Left cardiac atrium (tissue), 4 donors: ENCODE measurements at places on chromosomes 1 and 21. TPM values are rescaled to one million over a fixed set of nuclear protein-coding genes. Genes with fewer than 3 reads are reported as not detected.
A peak's percentile ranks its signal among the peaks of the same experiment; 100 is the strongest.

DNA sequence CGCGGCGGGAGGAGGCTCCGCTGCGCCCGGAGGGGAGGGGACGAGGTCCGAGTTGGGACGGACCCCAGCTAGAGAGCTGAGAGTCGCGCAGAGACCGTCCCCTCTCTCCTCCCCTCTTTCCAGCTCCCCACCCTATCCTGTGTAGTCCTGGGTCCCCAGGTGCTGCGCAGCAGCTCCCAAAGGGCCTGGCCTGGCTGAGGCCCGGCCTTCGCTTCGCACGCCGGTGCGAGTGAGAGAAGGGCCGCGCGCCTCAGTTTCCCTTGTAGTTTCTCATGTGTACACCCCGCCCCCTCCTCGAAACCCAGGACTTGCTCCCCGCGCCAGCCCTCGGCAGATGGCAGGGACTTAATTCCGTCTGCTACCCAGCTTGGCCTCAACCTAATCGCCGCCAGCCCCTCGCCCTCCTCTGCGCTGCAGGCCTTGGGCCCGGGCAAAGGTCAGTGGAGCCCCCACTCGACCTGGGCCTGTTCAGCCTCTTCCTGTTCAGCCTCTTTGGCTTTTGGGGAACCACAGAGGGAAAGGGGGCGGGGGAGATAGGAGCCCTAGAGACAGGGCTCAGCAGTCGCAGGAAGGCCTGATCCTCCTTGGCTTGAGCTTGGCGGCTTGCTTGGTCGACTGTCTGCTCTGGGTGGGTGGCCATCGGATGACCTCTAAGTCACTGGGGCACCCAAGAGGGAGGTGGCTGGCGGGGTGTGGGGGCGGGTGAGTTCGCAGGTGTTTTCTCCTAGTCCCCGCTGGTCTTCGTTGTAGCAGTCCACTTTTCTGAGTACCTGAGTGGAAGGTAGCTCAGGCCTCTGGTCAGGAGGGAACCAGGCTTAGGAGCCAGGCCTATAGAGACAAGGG, 1.0 kb downstream of the ZNF687 start:
- DNase-seq: peak; percentile 44

GRCh38 chr21:18318156-18318555, 73.5 kb downstream of the CHODL start:
- peak; percentile 18 for DNase-seq

Gene COL18A1
- total RNA-seq: 53.4 TPM

Gene WNT9A
- 0.80 TPM for total RNA-seq

DNA sequence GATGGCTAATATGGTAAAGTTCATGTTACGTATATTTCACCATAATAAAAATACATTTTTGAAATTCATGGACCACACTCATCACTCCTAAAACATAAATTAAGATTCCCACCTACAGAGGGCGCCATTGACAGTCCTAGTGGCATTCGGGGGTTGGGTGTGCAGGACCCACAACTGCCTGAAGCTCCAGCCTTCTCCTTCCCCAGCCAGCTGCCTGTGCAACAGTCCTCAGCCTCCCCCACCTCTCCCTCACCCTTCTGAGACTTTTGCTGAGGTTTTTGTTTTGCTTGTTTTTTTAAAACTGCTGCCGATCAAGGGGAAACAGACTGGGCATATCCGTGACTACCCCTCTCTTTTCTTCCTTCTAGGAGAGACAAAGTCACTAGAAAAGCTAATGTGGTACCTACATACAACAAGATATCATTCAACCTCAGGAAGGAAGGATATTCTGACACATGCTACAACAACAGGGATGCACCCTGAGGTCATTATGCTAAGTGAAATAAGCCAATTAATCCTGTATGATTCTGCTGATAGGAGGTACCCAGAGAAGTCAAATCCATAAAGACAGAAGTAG, 9.2 kb upstream of the EVA1C start:
- peak; percentile 72 for DNase-seq

Gene UBIAD1
- total RNA-seq: 13.7 TPM

GRCh38 chr1:156746406-156746727, 5.1 kb downstream of the HDGF start:
- DNase-seq: no peak

Gene TSPAN1
- total RNA-seq: 1.6 TPM

DNA sequence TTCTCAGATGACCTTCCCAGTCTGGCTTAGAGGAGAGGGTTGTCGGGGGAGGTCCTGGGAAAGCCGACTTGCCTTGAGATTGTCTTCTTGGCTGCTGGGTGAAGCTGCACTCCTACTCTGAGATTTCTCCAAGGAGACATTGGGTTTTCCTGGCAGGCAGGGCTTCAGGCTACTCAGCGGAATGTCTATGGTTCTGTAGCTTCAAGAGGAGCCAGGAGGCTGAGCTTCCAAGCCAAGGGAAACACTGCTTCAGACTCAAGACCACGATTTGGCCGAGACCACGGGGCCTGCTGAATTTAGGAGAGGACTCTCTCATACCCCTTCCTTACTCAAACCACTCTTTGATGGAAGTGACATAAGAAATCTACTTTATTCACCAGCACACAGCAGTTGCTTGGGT, 67.8 kb downstream of the NTMT2 start:
- DNase-seq: peak; percentile 44

Gene SLX9
- total RNA-seq: 26.1 TPM

Gene PLA2G2D
- total RNA-seq: not detected

DNA sequence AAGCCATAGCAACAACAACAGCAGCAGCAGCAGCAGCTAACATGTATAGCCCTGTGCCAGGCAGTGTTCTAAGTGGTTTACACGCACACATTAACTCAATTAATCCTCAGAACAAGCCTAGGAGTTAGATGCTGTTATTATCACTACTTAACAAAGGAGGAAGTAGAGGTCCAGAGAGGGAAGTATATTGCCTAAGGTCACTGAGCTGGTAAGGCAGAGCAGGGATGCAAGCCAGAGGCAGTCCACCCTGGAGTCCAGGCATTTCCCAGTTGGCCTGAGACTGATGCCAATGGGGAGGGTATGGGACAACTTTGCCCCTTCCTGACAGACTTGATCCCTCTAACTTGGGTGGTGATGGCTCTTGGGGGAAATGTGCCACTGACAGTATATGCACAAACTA, 6.8 kb downstream of the CDC14A start:
- no peak for DNase-seq

GRCh38 chr1:208051651-208052050, 140.7 kb upstream of the CD34 start:
- DNase-seq: no peak

Gene CACHD1
- 3.5 TPM for total RNA-seq

DNA sequence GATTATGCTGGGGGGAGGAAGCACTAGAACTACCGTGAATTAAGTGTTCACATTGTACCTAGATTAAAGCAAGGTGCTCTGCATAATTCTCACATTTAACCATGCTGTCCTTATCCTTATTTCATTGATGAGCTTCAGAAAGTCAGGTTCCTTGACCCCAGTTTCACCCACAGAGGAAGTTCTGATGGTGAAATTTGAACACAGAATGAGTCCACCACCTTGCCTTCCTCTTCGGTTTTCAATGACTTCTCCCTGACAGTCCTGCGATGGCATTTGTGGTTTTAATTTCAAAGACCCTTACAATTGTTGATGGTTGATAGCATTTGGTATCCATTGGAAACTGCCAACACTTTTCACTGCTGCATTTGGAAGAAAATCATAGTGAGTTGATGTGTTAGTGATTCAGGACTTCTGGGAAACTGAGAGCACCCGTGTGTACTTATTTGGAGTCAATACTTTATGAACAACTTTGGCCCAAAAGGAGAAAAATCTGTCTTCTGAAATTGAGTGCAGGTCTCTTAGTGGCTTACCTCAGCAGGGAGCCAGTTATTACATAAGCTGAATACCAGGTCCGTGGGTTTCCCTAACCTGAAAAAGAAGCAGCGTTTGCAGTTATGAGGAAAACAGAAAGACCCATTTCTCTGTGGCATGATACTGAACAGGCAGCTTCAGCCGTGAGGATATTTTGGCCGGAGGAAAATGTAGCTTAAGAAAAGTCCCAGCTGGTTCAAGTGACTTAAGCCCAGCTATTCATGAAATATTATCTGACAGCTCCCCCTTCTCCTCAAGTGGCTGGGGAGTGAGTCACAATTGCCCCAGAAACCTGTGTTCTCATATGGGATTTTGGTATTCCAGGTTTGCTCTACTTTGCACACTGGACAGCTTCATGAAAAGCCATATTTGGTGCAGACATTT, 47.5 kb downstream of the ROR1 start:
- DNase-seq: no peak

DNA sequence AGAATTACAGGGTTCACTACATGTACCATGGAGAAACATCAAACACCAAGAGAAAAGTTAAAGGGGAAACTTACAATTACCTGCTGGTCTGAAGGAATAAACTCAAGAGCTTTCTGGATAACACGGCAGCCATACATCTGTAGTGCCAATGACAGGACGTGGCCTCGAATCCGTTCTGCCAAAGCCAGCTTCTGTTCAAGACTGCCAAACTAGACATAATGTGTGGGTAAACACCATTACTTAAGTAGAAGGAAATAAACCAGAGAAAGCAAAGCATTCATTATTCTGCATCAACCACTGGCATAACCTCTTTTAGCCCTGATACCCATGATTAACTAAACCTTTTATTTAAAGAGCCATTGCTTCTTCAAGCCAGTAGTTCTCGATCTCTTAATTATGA, 41.5 kb upstream of the SDC3 start:
- DNase-seq: no peak

DNA sequence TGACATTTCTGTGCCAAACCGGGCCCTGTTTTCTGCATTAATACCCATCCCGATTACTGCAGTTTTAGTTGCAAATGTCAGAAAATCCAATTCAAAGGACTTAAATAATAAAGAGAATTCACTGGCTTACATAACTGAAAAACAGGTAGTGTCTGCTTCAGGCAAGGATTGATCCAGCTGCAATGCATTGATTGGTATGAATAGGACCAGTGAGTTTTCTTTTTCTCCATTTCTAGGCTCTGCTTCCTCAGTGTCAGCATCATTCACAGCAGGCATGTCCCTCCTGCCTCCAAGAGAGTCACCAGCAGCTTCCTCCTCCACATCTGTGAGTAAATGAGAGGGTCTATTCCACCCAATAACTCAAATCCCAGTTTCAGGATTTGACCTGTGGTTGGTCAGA, 33.7 kb upstream of the ACTL8 start:
- DNase-seq: no peak

DNA sequence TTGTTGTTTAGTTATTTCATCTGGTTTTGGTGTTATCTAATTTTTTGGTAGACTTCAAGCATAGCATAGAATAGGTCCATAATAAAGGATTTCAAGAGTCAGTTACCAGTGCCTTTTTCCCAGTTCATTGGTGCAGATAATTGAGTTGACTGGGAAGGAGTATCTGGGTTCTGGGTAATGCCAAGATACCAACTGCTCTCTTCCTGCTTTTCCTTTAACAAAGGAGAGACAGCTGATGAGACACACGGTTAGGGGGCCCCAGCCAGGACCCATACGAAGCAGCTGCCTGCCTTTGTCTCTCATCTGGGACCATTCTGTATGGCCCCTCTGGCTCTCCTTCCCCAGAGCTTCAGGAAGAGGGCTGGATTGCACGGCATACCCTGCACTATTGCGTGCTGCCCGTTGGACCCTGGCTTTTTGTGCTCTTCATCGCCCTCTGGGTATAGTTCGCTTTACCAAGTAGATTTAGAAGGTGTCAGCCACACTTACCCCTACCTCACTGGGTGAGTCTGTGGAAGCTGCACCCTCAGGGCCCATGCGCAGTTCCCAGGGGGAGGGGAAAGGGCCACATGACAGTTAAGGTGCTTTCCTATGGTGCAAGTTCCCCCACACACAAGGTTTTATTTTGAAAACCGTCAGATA, 7.0 kb downstream of the NAV1 start:
- no peak for DNase-seq

- no peak for DNase-seq
Measured at GRCh38 chr1:186722711-186723309, 42.6 kb upstream of the PTGS2 start.

Gene CYP4Z1
- total RNA-seq: 1.1 TPM

DNA sequence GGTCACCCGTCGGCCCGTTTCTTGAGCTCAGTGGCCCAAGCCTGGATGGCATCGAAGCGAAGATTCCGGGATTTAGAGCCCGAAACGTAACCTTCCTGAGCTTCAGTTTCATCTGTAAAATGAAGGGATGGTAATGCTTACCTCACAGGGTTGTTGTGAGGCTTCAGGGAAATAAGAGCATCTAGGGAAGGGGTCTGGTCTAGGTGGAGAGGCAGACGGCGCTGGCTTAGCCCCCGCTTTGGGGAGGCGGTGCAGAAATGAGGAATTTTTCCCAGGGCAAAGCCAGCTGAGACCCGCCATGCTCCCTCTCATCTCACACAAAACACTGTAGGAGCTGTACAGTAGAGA, 717 bp upstream of the MYCL start:
- DNase-seq: no peak

DNA sequence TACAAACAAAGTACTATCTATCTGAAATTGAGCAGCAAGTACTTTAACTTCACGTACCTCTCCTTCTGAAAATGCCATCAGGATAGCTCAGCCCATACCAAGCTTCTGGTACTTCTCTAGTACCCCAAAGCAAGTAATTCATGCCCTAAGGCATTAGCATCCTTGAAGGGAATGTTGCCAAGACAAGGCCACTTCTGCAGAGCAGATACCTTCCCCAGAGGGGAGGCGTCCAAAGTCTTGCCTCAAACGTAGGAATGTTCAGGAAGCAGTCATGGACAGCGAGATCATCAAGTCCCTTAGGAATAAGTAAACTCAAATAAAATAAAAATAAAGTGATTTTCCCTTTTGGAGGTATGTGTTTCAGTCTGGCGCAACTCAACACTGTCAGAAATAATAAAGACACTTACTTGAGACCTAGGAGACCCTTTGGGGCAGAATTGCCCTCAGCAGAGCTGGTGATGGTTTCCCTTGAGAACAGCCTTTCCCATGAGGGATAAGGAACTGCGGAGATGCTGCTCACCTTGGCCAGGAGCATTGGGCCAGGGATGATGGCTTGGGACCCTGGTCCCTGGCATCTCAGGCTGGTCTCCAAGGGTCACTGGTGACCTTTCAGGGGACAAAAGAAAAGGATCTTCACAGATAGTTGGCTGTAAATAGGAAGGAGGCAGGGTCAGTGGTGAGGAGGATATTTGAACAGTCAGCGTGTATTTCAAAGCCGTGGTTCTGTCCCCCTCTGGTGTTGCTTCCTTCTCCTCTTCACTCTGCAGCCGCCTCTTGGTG, 522.9 kb downstream of the KIF26B start:
- no peak for DNase-seq

- DNase-seq: no peak
Measured at GRCh38 chr1:186780076-186780475, 48.7 kb upstream of the PLA2G4A start.

DNA sequence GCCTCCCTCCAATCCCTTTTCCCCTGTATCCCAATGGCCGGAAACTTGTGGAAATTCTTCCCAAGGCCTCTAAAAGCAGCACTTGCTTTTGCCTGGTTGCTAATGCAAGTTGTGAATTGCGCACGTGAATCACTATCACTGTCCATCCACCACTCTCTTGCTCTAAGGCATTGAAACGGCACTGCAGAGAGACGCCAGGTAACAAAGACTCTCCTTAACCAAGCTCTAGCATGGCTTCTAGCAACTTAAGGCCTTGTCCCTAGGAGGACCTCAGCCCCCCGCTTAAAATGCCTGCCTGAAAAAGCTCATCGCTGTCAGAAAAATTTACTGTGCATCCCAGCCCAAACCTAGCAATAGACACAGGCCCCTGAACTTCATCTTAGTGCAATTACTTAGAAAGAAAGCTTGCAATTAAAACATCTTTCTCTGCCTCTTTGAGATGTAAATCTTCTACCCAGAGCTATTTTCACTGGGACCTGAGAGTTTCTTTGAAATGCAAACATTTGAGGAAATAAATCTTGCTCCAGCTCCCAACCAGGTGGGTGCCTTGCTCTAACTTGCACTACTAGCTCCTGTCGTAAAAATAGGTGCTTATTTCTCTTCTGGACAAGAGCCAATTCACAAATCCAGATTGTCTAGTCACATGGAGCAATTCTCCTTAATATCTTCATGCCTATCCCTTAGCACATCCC, 32.9 kb upstream of the ITLN2 start:
- DNase-seq: no peak
